ENCODE measurements at places on chromosomes 7 and 10.

- DNase-seq: no peak
Observed at GRCh38 chr10:50544095-50544856, 79.5 kb downstream of the SGMS1 start.

DNA sequence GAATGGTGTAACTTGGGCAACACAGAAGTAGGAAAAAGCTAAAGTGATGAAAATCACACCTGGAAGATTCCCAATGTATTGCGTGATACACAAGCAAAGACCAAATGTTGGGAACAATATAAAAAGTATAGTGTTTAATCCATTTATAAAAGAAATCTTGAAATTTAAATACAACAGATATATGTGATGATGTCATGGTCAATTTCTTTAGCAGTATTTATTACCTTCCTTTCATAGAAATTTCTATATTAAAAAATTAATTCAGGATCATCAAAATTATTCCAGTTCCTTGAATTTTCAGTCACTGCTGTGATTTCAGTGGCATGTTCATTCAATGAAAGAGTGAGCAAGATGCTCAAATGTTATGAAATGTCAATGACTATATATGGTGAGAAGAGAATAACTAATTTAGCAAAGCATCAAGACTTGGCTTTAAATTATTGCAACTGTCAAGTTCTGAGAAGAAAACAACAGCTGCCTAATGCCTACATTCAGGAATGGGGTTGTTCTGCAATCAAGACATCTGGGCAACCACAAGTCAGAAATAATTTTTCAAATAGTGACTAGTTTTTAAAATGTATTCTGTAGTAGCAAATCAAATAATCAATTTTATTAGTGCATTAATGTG, 308.8 kb downstream of the SEMA3D start:
- no peak for DNase-seq

- peak; percentile 83 for DNase-seq
Observed at GRCh38 chr10:70726909-70727495, 54.7 kb downstream of the ADAMTS14 start.

GRCh38 chr10:7202793-7203355, 208.0 kb downstream of the SFMBT2 start:
- no peak for DNase-seq

DNA sequence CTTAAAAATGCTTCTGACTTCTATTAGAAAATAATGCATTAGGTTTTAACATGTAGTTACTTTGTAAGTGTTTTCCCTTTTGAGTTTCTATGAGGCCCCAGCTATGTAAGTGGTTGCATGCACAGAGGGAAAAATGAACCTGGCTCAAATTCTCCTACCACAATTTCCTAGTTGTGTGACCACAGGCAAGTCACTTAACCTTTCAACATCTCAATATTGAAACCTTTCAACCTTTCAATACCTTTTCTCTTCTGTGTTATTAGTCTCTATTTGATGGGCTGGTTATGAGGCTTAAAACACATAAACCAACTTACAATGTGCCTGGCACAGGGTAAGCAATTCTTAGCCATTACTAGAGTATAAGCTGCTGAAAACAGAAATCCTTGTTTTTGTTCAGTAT, 203.0 kb downstream of the KCND2 start:
- DNase-seq: no peak

DNA sequence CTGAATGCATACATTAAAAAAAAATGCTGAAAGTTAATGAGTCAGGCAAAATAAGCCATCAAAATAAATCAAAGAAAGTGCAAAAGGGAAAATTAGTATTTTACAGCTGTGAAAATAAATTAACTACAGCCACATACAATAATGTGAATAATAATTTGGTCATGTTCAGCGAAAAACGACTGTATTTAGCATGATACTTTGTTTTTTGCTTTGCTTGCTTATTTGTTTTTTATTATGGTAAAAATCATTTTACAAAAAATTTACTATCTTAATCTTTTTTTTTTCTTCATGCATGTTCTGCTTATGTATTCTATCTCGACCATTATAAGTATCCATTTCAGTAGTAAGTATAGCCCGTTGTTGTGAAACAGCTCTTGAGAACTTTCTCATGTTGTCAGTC, 77.1 kb downstream of the RAB18 start:
- DNase-seq: no peak

DNA sequence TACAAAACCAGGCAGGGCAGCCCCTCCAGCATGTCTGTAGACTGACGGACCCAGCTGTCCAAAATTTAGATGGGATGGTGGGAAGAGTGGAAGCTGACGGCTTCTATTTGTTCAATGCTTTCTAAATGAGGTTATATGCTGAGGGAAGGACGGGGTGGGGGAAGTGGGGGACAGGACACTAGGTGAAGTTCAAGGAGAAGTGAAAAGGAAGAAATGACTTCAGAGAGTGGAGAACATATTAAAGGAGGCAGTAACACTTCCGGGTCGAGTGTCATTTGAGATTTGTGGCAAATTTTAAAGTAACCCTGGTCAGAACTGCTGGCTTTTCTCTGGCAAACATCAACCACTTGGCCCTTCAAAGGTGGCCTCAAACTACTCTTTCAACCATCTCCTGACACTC, 9.4 kb downstream of the PIP4K2A start:
- DNase-seq: no peak

DNA sequence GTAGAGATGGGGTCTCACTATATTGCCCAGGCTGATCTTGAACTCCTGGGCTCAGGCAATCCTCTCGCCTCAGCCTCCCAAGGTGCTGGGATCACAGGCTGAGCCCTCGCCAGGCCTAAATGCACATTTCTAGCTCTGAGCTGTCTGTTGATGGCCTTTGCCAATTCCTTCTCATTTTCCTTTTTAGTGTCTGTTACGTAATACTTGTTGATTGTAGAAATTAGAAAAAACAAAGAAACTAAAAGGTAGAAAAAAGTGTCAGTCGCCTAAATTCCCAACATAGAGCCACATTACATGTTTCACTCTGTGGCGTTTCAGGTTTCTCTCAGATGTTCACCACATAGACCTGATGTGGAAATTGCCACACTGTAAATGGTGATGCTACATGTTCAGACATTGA, 44.0 kb upstream of the RASGEF1A start:
- no peak for DNase-seq

GRCh38 chr7:92634205-92634604, 44.0 kb upstream of the FAM133B start:
- no peak for DNase-seq

GRCh38 chr7:2728316-2729030, 40.5 kb downstream of the AMZ1 start:
- no peak for DNase-seq

DNA sequence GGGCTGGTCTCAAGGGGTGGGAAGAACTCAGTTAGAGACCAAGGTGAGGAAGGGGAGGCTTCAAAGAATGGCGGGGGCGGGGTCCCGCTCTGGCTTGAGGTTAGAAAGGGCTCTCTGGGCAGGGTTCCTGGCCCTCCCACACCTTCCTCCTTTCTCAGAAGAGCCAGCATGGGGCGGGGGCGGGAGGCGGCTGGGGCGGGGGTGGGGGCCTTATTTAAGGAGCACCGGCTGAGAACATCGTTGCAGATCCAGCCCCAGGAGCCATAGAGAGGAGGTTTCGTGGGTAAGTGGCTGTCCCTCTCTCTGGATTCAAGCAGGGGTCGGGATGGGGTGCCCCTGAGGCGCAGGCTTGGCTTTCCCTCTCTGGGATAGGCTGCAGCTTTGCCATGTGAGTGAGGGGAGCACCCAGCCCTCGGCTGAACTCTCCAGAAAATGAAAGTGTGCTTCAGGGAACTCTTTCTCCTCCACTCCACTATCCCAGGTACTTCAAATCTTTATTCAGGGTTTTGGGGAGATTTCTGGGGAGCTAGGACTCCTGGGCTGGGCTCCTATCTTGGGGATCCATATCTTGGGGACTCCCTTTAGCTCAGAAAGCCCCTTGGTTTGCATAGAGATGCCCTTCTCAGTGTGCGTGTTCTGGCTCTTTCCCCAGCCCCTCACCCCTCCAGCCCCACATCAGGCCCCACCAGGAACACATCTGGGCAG, 3.3 kb upstream of the CUEDC2 start:
- no peak for DNase-seq

- no peak for DNase-seq
Observed at GRCh38 chr10:126668505-126668904, 2.0 kb downstream of the C10orf90 start.

- peak; percentile 75 for DNase-seq
Observed at GRCh38 chr10:6114805-6115341, 26.0 kb downstream of the RBM17 start.

- DNase-seq: no peak
Observed at GRCh38 chr7:91325726-91326125, 61.5 kb downstream of the FZD1 start.

DNA sequence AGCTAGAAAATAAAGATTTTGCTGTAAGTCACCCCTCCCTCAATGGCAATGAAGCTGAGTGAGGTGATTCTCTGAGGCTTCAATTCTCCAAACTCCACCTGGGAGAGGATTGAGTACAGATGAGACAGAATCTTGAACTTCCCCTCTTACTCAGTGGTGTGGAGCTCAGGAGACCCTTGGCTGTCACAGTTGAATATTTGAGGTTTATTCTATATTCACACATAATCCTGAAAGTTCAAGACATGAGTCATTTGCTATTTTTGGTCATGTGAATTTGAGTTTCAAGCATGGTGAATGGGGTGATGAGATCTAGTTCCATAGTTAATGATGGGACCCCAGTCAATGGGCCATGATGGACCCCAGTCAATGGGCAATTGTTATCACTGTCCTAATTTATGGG, 13.9 kb upstream of the TECTB start:
- no peak for DNase-seq

- DNase-seq: no peak
Observed at GRCh38 chr10:28431139-28431538, 101.8 kb upstream of the WAC start.

DNA sequence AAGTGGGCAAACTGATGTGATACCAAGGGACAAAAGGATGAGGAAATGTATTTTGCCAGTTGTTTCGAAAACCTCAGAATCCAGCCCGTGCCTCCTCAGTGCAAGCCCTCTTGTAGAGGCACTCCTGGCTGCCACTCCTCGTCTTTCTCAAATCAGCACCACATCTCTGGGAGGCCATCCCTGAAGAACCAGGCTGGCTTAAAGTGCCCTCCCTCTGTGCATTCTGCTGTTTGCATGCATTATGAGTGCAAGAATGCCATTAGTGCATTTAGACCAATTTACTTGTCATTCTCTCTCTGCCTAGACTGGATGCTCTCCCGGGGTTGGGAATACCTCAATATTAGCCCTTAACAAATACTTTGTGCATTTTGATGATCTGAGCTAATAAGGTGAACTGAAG, 19.9 kb upstream of the FAM180A start:
- DNase-seq: no peak

DNA sequence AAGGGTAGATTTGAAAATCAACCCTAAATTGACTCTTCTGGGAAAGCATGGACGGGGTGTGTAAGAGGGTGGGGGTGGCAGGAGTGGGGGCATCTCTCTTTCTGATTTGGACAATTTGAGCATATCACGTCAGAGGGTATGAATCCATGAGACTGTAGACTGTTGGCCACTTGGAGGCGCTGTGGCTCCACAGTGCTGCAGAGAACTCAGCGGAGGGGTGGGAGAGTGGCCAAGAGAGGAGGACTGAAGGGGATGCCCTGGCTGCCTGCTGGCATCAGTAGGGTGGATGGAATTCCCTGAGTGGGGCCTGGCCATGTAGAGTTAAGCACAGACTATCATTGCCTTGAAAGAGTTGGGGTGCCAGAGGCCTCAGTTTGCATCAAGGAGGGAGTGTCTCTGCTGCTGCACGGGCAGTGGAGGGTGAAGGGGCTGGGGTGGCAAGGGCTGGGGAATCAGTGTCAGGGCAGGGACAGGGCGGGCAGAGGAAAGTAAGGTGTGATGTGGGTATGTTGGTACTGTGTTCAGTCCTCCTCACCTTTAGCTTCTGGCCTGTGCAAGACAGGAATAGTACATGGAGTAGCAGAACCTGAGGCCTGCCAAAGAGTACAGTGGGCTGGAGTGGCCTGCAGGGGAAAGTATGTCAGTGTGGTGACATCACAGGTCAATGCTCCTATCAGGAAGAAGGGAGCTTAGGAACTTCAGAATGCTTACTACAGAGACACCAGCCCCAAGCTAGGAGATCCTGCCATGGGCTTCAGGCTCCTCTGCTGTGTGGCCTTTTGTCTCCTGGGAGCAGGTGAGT, 133.5 kb upstream of the PRSS58 start:
- DNase-seq: peak; percentile 23

DNA sequence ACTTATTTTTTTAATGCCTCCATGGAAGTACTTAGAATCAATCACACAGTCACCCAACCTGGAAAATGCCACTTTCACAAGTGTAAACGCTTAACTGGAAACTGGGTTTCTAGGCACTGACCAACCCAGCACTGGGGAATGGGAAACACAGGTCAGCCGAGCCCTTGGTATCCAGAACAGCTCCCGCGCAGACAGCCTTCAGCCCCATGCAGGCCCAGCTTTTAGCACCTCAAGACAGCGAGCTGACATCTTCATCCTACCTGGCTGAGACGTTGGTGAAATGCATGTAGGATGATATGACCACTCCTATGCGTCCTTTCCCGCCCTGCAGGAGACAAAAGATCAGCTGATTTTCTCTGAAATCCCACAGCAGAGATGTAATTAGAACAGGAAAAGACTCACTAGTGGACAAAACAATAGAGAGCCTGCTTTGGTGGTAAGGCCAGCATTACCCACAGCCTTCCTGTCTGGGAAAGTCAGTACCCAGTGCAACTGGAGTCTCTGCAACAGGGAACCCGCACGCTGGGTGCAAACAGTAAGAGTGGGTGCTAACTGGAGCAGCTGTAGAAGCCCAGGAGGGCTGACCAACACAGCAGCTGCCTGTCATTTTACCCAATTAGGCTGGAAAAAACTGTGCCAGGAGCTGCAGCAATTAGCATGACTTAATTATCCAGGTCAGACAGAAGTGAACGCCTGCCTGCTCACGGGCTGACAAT, 153.7 kb downstream of the TNS3 start:
- no peak for DNase-seq

DNA sequence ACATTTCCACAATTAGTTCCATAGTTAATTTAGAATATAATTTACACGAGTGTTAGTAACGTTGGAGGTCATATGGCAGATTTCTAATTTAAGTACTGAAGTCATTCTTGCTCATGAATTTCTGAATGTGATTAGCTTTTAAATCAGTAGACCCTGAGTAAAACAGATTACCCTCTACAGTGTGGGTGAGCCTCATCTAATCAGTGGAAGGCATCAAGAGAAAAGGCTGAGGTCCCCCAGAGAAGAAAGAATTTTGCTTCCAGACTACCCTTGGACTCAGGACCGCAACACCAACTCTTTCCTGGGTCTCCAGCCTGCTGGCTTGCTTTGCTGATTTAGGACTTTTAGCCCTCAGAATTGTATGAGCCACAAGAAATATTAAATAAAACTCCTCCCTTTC, 33.2 kb downstream of the IFT22 start:
- DNase-seq: no peak

- DNase-seq: no peak
Observed at GRCh38 chr10:21689881-21690280, 155.8 kb downstream of the MLLT10 start.

Measured in Ammon's horn (tissue), 1 donor.